ENCODE measurements at places on chromosomes 7 and 10. TPM values are rescaled to one million over a fixed set of nuclear protein-coding genes. Genes with fewer than 3 reads are reported as not detected.

- DNase-seq: no peak
- no peaks in the 10 kb centered on the region for H3K36me3 ChIP-seq
- no peak overlapping the region for H3K4me3 ChIP-seq
- H3K27me3 ChIP-seq: no peaks in the 10 kb centered on the region
Measured at GRCh38 chr10:33772370-33773252, 438.1 kb upstream of the NRP1 start.

DNA sequence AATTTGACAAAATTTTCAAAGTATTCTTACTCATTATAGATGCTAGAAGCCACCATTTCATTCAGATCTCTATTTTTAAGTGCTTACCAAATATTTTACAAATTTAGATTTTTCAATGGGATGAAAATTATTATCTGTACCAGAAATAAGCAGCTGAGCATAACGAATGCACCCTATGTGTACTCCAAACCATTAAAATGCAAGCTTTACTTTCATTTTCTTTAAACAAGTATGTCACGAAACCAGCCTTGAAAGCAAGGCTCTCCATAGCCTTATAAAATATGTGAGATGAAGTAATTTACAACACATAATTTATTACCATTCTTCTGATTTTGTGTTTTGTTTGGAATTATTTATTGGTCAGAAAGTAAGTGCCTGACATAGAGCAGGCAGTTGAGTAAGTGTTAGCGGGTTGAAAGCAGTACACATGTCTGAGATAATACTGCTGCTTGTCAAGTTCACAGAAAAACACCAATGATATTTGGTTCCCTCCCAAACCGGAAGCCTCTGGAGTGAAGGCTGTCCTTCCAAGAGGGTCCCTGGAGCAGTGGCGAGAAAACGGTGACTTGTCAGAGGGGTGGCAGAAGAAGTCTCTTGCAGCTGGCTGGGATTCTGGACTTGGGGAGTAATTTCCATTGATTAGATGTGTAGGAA is 322.7 kb upstream of the PFKP start:
- H3K27me3 ChIP-seq: no peaks in the 10 kb centered on the region
- no peak overlapping the region for H3K27ac ChIP-seq
- no peak overlapping the region for H3K4me3 ChIP-seq
- no peaks in the 10 kb centered on the region for H3K4me1 ChIP-seq
- DNase-seq: no peak

- DNase-seq: no peak
- H3K36me3 ChIP-seq: no peaks in the 10 kb centered on the region
- peaks cover 73% of the 10 kb centered on the region for H3K4me1 ChIP-seq
- H3K27ac ChIP-seq: peak overlapping the region; percentile 16
- H3K27me3 ChIP-seq: no peaks in the 10 kb centered on the region
- H3K4me3 ChIP-seq: no peak overlapping the region
Measured at GRCh38 chr7:74462707-74463100, 9.0 kb downstream of the GTF2IRD1 start.

The OR2A42 gene
- 1.5 TPM for total RNA-seq

The SPDYE16 gene
- not detected for total RNA-seq

The FAM24A gene
- not detected for total RNA-seq
